ENCODE measurements at places on chromosomes 12 and 14.

GRCh38 chr14:56730538-56731145, 79.6 kb downstream of the OTX2 start:
- no peak for DNase-seq

GRCh38 chr12:117294189-117294603, 67.2 kb downstream of the NOS1 start:
- no peak for DNase-seq

DNA sequence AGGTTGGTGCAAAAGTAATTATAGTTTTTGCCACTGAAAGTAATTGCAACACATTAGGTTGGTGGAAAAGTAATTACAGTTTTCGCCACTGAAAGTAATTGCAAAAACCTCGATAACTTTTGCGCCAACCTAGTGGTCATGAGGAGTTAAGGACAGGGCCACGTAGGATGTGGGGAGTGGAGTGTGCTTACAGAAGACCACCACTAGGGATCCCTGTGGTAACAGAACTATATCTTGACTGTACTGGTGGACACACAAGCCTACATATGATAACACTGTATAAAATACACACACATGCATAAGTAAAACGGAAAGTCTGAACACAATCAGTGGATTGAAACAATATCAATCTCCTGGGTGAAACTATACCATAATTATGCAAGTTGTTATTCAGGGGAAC, 187.4 kb upstream of the ABCD2 start:
- no peak for DNase-seq

DNA sequence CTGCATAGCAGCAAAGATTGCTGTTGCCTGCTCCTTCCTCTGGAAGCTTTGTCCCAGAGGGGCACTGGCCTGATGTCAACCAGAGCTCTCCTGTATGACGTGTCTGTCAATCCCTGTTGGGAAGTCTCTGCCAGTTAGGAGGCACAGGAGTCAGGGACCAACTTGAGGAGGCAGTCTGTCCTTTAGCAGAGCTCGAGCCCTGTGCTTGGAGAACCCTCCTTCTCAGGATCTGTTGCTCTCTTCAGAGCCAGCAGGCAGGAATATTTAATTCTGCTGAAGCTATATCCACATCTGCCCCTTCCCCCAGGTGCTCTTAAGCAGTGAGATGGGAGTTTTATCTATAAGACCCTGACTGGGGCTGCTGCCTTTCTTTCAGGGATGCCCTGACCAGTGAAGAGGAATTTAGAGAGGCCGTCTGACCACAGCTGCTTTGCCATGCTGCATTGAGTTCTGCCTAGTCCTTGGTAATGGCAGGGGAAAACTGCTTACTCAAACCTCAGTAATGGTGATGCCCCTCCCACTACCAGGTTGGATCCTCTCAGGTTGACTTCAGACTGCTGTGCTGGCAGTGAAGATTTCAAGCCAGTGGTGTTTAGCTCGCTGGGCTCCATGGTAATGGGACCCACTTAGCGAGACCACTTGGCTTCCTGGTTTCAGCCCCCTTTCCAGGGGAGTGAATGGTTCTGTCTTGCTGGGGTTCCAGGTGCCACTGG, 218.6 kb upstream of the SLC38A2 start:
- DNase-seq: no peak

DNA sequence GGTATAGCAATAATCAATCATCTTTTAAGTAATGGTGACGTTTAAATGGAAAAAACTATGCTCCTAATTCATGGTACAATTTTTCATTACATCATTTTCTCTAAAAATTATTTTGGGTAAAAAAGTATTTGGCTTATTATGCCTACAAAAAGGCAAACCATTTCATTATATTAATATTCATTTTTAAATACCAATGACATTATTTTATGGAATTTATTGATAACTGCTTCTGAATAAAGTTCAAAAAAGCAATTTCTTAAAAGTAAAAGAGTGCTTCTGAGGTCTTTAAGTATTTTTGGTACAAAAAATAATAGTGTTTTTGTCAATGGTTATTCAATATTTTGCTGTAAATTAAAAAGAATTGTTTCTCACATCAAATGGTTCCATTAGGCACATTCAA, 12.2 kb downstream of the SLC38A2 start:
- no peak for DNase-seq

DNA sequence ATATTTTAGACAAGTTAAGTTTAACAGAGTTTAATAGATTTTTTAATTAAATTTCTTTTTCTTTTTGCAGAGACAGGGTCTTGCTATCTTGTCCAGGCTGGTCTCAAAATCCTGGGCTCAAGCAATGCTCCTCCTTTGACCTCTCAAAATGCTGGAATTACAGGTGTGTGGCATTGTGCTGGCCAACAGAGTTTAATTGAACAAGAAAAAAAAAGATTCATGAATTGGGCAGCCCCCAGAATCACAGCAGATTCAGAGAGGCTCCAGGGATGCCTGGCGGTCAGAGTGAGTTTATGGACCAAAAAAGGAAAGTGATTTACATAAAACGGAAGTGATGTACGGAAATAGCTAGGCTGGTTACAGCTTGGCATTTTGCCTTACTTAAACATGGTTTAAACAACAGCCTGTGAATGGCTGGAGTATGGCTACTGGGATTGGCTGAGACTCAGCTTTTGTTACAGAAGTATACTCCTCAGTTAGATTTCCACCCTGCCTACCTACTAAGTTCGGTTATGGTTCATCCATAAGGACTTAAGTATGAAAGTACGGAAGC, 14.5 kb upstream of the TESPA1 start:
- DNase-seq: no peak

GRCh38 chr14:36238666-36239363, 62.3 kb upstream of the PTCSC3 start:
- DNase-seq: peak; percentile 11

DNA sequence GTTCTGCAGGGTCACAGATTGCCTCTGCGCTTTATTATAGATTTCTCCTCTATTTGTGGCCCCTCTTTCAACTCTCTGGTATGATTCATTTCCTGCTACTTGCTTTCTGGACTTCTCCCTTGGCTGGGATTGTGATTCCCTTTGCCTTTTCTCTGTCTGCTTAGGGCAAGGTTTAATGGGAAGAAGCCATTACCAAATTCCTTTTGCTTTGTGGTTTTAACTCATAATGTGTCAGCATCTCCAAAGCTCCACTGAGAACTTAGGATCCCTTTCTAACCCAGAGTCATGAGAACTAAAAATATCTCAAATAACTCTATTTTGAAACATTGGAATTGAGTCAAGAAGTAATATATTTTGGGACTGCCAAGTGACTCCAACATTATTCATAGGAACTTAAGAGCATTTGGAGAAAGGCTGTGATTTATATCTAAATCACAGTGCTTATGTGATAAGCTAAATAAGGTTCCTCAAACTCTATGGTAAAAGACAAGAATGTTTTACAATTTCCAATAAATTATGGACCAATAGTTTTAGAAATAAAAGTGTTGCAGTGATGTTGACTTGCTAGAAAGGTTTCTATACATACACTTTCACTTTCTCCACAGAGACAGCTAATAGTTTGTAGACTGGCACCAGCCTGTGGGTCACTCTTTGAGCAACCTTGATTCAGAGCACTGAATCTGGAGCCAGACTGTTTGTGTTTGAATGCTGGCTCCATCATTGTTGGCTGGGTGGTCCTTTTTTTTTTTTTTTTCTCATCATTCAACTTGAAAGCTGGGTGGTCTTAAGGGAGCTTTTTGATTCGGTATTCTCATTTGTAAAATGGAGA, 93.9 kb downstream of the DACT1 start:
- no peak for DNase-seq

GRCh38 chr12:117101953-117102799, 3.0 kb upstream of the TESC start:
- DNase-seq: no peak

- DNase-seq: peak; percentile 67
Measured at GRCh38 chr14:73786636-73787485, 64.8 kb upstream of the PTGR2 start.

- no peak for DNase-seq
Measured at GRCh38 chr14:33879684-33880286, 71.1 kb downstream of the EGLN3 start.

- no peak for DNase-seq
Measured at GRCh38 chr14:25246751-25247150, 196.8 kb upstream of the STXBP6 start.

- DNase-seq: no peak
Measured at GRCh38 chr12:115761784-115762183, 515.7 kb downstream of the MED13L start.

- no peak for DNase-seq
Measured at GRCh38 chr14:90698379-90698869, 117.8 kb downstream of the TTC7B start.

DNA sequence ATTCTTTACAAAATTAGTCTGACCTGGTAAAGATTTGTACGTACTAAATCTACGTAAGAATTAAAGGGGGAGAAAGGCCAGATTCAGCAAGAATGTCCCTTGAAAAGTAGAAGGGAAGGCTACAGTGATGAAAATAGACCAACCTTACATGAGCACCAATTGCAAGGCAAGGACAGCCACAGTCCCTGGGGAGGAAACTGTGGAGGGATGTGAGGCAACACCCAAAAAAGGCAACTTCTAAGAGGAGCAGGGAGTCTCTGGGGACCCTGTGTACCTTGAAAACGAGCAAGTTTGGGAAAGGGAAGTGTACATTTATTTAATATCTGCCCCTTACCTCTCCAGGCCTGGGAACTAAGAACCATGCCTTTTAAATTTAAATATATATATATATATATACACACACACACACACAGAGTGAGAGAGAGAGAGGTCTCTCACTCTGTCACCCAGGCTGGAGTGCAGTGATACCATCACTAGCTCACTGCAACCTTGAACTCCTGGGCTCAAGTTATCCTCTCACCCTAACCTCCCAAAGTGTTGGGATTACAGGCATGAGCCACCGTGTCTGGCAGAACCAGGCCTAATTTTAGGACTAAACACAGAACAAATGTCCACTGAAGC, 56.4 kb downstream of the TMCC3 start:
- DNase-seq: no peak

DNA sequence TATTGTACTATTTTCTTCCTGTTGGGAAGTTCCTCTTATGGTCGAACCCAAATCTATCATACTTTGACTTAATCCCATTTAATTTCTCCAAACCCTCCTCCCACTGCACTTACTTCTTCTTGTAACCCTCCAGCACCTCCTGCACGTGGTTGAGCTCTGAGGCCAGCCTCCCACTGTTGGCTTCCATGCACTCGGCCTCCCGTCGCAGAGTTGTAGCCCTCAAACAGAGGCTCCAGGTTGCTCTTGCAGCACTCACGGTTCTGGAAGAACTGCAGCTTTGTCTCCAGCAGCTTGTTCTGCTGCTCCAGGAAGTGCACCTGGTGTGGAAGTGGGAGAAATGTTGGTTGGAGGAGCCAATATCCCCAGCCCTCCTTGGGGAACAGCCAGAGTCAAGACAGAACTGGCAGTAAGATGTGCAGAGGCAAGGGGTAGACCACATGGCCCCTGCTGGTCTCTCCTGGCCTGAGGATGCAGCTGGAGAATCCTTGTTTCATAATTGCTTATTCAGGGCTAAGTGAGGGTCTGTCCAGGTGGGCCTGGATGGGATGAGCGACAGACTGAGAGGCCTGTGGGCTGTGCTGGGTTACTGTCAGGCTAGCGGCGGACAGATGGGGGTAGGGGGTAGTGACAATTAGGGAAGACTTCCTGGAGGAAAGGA, 18.4 kb upstream of the KRT86 start:
- no peak for DNase-seq

- DNase-seq: no peak
Measured at GRCh38 chr14:64778104-64778754, 74.0 kb downstream of the PLEKHG3 start.

DNA sequence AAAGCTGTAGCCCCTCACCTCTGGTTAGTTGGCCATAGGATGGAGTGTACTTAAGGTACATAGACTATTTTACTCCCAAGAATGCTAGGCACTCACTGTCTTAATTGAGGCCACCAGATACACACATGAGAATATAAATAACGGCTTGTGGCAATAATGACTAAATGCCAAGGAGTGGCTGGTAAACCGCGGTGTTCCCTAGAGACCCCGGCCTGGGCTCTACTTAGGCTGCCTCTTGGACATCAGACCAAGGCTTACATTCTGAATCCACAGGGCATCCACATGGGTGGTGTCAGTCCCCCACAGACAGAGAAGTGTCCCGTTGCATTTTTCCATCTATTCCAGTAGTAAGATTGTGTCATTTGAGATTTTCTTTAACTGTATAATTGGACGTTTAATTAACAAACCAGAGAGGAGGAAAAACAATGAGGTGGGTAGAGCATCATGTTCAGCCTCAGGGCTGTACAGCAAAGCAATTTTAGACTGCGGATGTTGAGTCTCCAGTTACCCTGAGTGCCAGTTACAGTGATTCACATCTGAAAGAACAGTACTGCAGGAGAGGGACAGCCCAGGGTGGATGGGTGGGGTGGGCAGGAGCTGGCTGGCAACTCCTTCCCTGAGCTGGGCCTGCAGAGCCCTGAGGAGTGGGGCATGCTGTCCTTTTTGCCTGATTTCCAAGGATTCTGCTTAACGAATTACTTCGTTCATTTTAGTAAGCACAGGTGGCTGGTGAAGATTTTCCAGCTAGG, 20.5 kb downstream of the CKB start:
- no peak for DNase-seq

- DNase-seq: no peak
Measured at GRCh38 chr12:77087427-77087826, 22.1 kb upstream of the E2F7 start.

DNA sequence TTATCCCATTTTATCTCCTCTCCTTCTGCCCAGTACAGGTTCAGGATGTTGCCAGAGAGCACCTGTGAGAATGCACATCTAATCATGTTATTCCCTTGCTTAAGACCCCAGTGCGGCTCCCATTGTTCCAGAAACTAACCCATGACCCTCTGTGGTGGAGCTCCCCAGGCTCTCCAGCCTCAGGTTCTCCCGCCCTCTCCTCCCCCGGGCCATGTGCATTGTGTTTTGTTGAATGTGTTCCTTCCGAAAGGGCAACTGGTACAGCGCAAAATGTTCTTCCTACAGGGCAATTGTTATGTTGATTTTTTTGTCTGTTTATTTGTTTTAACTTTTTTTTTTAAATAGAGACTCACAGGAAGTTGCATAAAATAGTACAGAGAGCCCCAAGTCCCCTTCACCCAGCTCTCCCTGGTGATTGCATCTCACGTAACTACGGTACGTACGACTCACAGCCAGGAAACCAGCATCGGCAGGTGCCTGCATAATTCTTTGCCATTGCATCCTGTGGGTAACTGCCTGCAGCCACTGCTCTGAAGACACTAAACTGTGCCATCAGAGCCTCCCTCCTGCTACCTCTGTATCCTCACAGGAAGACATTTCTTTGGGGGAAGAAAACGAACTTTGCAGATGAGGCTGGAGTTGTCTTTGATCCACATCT, 31.2 kb downstream of the TMEM132C start:
- DNase-seq: no peak

- peak; percentile 39 for DNase-seq
Measured at GRCh38 chr14:61662437-61663311, 32.6 kb upstream of the HIF1A start.

GRCh38 chr12:47084172-47084571, 4.4 kb upstream of the AMIGO2 start:
- DNase-seq: no peak

DNA sequence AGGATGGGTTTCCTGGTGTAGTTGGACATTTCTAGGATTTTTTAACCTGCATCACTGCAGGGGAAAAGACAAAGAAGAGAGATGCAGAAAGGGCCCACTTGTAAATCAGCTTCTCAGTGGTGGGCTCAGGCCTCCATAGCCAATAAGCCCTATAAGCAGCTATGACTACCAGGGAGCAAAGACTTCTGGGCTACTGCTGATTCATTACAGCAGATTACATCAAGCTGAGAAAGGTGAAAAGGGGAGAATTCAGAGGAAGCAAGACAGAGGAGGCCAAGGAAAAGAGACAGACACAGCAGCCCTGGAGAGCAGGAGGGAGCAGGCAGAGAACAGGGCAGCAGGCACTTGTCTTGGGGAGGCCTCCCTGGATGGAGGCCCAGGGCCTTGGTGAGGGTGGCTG, 95.2 kb downstream of the KCNA5 start:
- DNase-seq: no peak

All from stimulated activated CD4-positive, alpha-beta T cell treated with anti-CD3 and anti-CD28 coated beads, Interleukin-2, amount 100 ng/mL, for 24 hours (primary cell).